Activated CD4-positive, alpha-beta memory T cell treated with anti-CD3 and anti-CD28 coated beads, Interleukin-2, amount 10 ng/mL, durations not matched to agents 7 days and 5 days (primary cell): ENCODE measurements at places on chromosomes 4 and X.

- DNase-seq, result no peak
Measured at GRCh38 chr4:7810783-7811535, 128.7 kb downstream of the AFAP1 start.

GRCh38 chr4:55866973-55867574 lies 13.6 kb downstream of the EXOC1 start:
- DNase-seq, result no peak

DNA sequence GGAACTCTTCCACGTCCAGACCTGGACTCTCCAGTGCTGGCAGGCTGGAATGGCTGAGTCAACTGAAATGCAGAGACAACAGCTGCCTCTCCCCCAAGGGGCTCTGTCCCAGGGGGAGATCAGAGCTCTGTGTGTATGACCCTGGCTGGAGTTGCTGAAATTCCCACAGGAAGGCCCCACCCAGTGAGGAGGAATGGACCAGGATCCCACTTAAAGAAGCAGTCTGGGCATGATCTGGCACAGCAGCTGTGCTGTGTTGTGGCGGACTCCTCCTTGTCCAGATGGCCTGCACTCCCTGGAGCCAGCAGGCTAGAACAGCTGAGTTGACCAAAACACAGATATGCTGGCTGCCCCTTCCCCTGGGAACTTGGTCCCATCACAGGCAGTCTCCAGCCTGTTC lies 25.4 kb downstream of the C4orf17 start:
- DNase-seq, result no peak

GRCh38 chr4:1047976-1048772 lies 36.7 kb downstream of the FGFRL1 start:
- DNase-seq, result no peak

- DNase-seq, result no peak
Measured at GRCh38 chrX:71637253-71637618, 18.9 kb upstream of the CXCR3 start.

- no peak for DNase-seq
Measured at GRCh38 chr4:6306299-6306698, 36.6 kb downstream of the WFS1 start.

DNA sequence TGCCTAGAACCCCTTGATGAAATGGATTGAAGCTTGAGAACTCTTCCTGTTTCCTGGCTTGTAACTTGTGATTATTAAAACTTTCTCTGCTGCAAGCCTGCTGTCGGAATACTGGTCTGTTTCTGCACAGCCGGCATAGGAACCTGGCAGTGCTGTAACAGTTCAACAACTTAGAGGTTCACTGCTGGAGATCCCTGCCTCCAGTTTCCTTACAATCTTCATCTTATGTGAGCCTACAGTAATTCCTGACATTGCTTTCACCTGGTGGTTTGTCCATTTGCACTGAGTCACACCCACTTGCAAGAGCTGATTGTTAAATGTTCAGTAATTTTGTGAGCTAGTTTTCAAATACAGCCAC lies 1.3 kb upstream of the SEPSECS start:
- no peak for DNase-seq

DNA sequence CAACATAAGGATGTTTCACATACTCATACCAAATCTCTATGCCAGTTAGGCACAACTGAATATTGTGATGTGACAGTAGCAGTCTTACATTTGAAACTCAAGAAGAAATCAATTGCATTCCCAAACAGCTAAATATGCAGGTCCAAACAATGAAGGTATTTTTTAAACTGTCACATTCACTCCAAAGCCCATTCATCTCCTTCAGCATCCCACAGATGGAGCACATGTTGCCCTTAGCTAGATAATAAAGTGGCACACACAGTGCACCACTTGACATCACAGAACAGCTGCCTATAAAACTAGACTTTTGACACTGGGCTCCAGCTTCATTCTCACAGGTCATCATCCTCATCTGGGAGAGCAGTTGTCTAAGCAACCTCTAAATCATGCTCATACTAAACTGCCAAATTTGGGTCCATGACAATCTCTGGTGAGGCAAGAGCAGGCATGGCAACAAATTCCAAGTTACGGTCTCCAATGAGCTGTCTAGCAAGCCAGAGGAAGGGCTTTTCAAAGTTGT lies 26.2 kb upstream of the ARHGEF6 start:
- DNase-seq, result no peak
